ENCODE measurements at places on chromosomes 3 and 15.

DNA sequence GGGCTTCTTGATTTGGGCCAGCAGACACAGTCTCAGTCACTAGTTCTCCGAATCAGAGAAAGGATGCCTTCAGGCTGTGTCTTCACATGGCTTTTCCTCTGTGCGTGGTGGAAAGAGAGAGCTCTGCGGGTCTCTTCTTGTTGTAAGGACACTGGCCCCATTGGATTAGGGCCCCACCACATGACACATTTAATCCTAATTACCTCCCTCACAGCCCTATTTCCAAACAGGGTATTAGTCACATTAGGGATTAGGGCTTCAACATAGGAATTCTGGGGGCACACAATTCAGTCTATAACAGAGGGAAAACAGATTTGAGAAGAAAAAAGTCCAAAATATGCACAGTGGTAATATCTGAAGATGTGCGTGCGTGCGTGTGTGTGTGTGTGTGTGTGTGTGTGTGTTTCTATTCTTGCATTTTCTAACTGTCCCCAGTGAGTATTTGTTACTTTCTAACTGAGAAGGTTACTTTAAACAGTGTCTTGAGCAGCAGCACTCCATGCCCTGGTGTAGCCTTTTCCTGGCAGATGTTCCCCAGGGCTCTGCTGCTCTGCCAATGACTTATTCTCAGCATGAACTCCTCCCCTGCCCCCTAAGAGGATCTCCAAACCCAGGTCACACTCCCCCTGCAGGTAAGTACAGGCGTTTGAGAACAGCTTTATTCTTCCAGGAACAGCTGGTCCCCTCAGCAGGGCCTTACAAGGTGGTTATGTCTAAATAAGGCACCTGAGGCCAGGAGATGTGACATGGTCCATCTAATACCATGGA lies 72.9 kb downstream of the RPL39L start:
- peak; percentile 30 for DNase-seq

GRCh38 chr3:9238276-9238675 lies 11.2 kb downstream of the SRGAP3 start:
- no peak for DNase-seq

DNA sequence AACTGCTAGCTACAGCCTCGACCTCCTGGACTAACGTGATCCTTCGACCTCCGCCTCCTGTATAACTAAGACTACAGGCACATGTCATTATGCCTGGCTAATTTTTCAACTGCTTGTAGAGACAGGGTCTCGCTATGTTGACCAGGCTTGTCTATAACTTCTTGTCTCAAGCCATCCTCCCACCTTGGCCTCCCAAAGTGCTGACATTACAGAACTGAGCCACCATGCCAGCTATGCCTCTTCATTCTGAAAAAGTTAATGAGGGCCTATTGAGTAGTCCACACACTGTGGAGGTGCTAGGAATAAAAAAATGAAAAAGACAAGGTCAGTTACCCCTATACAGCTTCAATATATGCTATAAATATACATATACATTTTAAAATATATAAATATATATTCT lies 18.3 kb upstream of the EPHA6 start:
- no peak for DNase-seq

DNA sequence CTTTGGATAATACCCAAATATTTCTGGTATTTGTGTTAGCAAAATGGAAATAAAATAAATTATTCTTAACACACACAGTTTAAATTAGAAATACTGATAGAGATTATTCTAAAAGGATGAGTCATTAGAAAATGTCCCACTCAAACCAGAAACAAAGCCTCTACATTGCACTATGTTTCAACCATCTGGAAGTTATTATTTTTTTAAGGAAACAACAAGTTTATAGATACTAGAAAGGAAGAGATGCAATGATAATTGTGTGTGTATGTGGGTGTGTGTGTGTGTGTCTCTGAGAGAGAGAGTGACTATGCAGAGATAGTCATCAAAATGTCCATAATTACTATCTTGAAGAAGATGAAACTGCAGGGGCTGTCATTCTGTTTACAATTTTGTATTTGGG lies 1340.5 kb downstream of the ROBO1 start:
- DNase-seq: no peak

DNA sequence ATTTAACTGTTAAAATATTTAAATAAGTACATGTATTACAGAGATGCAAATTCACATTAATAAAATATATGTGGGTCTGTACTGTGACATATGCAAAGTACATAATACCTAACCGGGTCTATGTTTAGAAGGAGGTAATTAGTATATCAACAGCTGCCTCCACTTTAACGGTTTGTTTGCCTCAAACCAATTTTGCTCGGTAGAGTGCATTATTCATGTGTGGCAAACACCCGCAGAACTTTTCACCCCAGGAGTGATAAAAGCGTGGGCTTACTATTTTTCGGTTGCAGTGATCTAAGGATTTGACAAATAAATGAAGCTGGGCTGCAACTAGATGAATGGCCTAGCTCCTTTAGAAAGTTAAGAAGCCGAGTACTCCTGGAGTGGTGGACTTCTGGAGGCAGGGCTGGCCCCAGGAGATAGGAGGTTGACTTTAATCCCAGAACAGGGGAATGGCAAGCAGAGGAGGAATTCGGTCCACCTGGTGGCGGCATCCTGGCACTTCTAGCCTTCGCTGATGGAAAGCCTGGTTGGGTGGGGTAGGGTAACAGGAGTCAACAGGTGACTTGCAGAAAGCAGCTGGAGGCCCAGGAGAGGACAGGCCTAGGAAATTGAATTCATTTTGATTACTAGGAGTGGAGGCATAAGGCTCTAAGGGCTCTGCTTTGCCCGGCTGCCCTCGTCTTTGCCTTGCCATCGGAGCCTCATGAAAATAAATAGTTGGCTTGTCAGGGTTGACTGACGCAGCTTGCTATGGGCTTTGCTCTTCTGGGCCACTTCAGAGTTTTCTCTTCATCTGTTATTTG lies 2.4 kb downstream of the SLCO3A1 start:
- no peak for DNase-seq

- no peak for DNase-seq
Measured at GRCh38 chr3:66390013-66390412, 110.8 kb downstream of the LRIG1 start.

GRCh38 chr15:97235611-97235985 lies 724.9 kb upstream of the ARRDC4 start:
- no peak for DNase-seq

DNA sequence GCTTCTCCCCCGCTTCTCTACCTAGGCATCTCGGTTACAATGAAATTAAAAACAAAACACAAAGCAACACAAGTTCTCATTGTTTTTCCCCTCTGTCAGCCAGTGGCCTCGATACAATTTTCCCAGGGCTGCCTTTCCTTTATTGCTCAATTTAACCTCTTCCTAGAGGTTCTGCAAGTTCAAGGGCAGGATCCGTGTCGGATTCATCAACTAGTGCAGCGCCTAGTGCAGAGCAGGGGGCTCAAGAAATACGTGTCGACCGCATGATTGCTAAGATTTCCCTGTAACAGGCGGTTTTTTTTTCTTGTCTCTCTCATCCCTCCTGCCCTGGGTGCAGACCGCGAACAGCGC lies 1.4 kb upstream of the BHLHE40 start:
- no peak for DNase-seq

GRCh38 chr3:58132850-58133249 lies 77.9 kb downstream of the DNASE1L3 start:
- DNase-seq: no peak

DNA sequence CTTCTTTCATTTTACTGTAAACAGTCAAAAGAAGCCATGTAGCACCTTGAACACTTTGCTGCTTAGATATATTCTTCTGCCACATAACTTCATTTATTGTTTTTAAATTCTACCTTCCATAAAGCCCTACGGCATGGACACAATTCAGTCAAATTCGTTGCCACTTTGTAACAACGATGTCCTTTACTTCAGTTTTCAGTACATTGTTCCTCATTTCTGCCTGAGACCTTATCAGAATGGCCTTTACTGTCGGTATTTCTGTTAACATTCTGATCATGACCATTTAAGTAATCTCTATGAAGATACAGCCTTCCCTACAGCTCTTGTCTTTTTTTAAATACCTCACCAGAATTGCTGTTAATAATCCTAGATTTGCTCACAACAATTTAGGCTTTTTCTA lies 466.9 kb downstream of the NAALADL2 start:
- DNase-seq: no peak

GRCh38 chr15:76982356-76982755 lies 12.6 kb upstream of the PSTPIP1 start:
- no peak for DNase-seq

DNA sequence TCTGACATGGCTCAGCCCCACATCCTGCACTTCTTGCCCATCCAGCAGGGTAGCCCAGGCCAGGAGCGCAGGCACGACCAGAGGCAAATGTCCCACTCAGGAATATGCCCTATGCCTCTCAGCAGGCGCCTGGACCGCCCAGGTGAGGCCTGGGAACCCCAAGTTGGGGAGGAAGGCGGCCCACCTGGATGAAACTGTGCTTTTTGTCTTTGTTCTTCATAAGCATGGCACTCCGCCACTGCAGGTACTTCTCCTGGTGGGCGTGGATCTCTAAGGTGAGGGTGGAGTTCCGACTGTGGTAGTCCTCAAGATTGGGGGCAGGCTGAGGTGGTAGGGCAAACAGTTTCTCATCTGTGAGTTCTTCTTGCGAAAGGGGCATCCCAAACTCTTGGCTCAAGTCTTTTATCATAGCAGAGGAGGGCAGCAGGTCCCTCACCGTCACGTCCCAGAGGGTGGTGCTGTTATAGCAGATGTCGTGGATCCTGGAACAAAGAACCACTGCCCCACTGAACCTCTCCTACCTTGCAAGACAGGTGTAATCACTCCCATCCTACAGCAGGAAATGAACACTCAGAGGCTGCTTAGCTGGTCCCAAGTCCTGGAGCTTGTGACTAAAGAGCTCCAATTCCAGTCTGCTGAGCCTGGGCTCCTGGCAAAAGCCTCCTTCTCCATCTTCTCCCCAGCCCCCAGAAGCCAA lies 53.2 kb downstream of the ACAD9 start:
- DNase-seq: no peak

DNA sequence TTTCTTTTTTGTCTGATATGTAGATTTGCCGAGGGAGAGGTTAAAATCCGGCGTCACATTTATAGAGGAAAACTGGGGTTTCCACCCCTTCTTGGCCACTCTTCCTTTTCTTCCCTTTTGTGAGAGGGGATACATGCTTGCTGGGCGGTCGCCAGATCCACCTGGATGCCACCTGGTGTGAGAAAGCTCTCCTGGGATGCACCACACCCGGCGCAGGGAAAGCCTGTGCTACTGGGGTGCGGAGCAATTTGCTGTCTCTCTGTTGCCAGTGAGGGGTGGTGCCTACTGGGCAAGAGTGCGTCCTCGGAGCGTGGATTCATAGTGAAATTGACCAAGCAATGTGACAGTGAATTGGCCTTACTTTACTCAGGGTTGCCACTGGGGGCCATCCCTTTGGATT lies 2.5 kb upstream of the RGMA start:
- no peak for DNase-seq

DNA sequence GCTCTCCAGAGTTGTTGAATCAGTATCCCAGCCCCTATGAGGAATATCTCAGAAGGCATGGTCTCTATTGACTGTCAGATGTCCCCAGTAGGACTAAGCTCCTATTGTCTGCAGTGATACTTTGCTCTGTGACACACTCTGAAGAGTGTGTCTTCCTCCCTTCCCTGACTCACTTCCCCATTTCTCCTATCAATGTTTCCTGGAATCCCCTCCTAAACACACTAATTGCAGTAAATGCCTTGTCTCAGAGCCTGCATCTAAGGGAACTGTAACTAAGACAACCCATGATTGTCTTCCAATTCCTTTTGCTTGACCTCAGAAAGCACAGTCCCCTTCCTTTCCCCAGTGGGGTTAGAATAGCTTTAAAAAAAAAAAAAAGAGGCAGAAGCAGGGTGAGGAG lies 397.3 kb upstream of the PROK2 start:
- no peak for DNase-seq

DNA sequence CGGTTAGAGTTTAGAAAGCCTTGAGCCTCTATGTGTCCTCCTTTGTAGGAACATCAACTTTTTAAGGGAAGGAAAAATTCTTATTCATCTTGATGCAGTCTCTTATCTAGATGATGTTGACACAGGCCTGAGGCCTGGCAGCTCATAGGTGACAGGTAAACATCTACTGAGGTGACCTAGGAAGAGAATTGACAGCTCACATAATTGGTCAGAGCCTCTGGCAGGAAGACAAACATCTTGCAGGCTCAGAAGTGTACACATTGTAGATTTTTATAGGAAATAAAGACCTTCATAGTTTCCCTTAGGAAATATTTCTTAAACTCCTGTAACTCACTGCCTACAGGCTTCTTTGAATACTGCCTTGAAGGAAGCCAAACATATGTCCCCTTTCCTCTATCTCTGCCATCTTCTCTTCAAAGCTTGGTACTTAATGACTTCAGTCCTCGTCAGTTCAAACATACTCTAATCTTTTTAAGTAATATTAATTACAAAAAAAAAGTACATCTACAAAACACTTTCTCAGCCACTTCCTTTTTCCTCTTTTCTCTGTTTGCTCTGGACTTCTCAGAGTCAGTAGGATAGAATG lies 341.3 kb downstream of the TBL1XR1 start:
- no peak for DNase-seq

DNA sequence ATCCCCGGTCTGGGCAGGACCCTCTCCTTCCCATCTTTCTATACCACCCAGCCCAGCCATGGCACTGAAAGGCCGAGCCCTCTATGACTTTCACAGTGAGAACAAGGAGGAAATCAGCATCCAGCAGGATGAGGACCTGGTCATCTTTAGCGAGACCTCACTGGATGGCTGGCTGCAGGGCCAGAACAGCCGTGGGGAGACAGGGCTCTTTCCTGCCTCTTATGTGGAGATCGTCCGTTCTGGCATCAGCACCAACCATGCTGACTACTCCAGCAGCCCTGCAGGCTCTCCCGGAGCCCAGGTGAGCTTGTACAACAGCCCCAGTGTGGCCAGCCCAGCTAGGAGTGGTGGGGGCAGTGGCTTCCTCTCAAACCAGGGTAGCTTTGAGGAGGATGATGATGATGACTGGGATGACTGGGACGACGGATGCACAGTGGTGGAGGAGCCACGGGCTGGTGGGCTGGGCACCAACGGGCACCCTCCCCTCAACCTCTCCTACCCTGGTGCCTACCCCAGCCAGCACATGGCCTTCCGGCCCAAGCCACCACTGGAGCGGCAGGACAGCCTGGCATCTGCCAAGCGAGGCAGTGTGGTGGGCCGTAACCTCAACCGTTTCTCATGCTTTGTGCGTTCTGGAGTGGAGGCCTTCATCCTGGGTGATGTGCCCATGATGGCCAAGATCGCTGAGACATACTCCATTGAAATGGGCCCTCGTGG lies 1.5 kb downstream of the SNX33 start:
- no peak for DNase-seq

GRCh38 chr3:147462856-147463255 lies 53.7 kb downstream of the ZIC1 start:
- DNase-seq: no peak

DNA sequence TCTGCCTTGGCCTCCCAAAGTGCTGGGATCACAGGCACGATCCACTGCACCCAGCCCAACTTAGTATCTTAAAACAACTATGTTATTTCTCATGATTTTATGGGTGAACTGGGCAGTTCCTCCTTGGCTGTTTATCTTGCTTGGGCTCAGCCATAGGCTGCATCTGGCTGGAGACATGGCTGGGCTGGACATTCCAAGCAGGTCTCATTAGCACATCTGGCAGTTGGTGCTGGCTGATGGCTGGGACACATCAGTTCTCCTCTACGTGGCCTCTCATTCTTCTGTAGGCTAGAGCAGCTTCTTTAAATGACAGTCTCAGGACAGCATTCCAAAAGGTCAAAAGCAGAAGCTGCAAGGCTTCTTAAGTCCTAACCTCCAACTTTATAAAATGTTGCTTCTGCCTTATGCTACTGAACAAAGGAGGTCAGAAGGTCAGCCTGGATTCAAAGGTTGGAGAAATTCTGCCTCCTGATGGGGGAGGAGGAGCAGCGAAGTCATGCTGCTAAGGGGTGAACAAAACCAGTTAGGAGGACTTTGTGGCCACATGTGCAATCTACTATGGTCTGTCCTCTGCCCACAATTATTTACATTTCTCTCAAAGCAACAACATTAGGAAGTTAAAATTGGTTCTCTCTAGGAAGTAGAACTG lies 144.0 kb downstream of the AQP9 start:
- no peak for DNase-seq

Data from activated gamma-delta T cell treated with anti-CD3 and anti-CD28 coated beads, Interleukin-2, amount 50 U/mL, for 16 hours (primary cell).